Stimulated activated CD8-positive, alpha-beta memory T cell treated with anti-CD3 and anti-CD28 coated beads, Interleukin-4, amount 100 ng/mL, for 4 hours (primary cell): ENCODE measurements at places on chromosomes 3 and 15.

- no peak for DNase-seq
These were observed 43.8 kb downstream of the SPATA16 start for GRCh38 chr3:173096994-173097785.

DNA sequence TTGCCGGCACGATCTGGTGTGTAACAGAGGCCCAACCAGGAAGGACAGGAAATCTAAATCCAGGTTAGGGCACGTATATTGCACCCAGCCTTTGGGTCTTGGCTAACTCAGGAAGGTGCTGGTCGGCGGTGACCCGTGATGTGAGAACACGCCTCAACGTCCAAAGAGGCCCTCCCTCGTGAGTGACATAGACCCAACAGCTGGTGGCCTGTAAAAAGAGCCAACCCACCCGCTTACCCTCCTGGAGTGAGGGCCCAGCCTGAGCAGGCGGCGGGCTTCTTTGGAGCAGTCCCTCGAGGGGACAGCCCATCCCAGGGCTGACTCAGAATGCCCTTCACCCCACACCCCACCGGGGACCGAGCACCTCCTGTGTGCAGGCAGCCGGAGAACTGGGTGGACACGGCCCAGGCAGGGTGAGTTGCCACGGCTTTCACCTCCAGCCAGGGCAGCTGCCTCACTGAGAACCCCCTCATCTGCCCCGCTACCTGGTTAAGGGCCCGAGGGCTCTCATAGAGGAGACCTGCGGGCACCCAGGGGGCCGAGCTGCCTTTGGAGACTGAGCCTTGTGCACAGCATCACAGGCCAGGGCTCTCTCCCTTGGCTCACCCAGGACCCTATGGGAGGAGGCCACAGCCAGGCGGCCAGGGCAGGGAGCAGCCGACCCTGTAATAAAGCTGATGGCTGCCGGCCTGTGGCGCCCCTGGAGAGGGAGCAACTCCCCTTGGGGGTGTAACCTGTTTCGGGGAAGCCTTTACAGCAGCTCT is 41.8 kb downstream of the ZNF710 start:
- DNase-seq, result no peak

- no peak for DNase-seq
These were observed 630 bp downstream of the LXN start for GRCh38 chr3:158671821-158672214.

DNA sequence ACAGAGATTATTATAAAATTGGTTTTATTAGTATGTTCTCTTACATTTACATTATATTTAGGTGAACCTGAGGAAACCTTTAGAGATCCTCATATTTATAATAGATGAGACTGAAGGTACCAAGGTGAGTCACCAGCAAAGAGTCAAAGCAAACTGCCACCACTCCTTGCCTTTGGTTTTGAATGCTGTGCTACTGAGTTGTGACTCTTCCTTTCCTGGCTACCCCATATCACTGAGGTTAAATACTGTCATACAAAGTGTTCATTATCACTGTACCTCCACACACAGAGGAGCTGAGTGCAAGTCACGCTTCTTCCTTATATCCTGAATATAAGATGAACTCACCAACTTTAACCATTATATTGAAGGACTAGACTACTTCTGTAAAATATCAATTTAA is 168.2 kb downstream of the CBLB start:
- no peak for DNase-seq

DNA sequence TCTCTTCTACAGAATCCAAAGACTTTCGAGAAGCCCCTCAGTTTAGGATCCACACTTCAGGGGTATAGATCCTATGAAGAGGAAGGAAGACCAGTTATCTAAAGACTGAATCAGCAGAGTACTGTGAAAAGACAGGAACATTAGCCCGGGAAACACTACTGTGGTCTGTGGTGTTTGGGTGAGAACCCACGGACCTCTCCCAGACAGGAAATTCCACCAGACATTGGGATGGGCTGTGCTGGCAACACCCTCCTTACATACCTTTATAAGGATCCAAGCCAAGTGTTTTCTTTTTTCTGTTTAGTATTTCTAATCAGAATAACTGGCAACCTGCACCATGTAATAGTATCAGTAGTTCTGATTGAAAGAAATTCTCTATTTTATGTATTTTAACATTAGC is 14.1 kb downstream of the TMEM207 start:
- DNase-seq, result no peak

DNA sequence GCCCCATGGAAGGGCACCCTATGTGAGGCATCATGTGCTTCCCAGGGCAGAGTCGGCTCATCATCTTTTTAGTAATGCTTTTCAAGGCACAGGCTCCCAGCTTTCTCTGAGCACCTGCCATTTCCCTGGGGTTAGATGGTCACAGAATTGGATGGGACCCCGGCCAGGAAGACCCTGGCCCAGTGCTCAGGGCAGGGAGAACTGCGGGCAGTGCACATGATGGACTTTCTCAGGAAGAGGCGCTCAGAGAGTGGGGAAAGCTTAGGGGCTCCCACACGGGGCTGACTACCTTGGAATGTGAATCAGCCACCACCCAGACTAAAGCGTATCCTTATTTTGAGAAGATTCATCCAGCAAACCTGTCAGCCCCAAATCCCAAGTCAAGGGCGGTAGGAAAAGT is 16.5 kb upstream of the SKOR1 start:
- no peak for DNase-seq

- no peak for DNase-seq
These were observed 33.9 kb downstream of the FSTL1 start for GRCh38 chr3:120416868-120417267.

DNA sequence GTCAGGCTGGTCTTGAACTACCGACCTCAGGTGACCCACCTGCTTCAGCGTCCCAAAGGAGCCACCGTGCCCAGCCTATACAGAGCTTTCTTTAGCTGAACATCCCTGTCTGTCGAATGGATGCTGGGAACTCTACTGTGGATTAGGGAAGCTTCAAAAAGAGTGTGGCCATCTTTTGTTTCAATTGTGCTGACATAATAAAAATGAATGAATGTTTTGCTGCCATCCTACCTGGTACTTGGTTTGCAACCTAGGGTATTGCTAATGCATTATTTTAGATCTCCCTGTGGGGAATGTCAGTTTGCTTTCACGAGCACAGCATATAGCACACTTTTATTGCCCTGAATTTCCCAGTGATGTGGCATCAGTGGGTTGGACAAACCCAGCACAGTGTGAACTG is 32.3 kb downstream of the CMTM6 start:
- no peak for DNase-seq

DNA sequence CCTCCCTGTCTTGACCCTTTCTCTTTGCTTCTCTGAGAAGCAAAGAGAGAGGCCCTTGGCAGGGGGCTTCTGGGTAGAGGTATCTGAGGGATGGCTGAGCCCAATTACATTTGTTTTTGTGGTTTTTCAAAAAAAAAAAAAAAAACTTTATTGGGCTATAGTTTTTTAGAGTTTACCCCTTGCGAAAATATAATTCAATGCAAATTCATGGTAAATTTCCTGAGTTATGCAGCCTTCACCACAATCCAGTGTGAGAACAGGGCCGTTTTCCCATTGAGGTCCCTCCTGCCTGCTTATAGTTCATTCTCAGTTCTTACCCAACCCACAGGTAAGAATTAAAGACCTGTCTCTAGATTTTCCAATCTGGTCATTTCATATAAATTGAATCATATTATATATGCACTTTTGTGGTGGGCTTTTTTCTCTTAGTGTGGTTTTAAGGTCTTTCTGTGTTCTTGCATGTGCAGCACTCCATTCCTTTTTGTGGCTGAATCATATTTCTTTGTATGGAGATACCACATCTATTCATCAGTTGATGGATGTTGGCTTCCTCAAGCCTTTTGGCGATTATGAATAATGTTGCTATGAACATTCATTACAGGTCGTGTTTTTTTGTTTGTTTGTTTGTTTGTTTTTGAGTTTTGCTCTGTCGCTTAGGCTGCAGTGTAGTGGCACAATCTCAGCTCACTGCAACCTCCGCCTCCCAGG is 2.7 kb downstream of the MCM2 start:
- no peak for DNase-seq

- DNase-seq, result no peak
These were observed 237.1 kb upstream of the CFAP20DC start for GRCh38 chr3:59286791-59287531.

GRCh38 chr3:169009453-169009852 is 654.1 kb downstream of the MECOM start:
- DNase-seq, result no peak

GRCh38 chr15:81633889-81634288 is 259.9 kb upstream of the TMC3 start:
- DNase-seq, result no peak

- no peak for DNase-seq
These were observed 85.4 kb downstream of the MAGI1 start for GRCh38 chr3:65953301-65953812.

DNA sequence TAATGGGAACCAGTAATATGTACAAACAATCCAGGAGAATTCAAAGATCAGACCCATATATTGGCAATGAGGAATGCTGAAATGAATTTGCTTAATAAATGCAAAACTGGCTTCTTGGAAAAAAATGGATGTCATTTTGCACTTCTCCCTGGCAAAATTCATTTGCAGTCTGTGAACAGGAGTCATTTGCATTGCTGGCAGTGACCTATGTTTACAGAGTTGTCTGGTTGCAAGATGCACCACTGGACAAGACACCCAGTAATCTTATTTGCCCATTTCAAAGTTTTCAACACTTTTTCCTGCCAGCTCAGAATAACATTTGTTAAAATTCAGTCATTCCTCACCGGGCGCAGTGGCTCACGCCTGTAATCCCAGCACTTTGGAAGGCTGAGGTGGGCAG is 123.5 kb upstream of the KCNAB1 start:
- no peak for DNase-seq

- no peak for DNase-seq
These were observed 805 bp downstream of the SERPINI1 start for GRCh38 chr3:167736264-167736787.

DNA sequence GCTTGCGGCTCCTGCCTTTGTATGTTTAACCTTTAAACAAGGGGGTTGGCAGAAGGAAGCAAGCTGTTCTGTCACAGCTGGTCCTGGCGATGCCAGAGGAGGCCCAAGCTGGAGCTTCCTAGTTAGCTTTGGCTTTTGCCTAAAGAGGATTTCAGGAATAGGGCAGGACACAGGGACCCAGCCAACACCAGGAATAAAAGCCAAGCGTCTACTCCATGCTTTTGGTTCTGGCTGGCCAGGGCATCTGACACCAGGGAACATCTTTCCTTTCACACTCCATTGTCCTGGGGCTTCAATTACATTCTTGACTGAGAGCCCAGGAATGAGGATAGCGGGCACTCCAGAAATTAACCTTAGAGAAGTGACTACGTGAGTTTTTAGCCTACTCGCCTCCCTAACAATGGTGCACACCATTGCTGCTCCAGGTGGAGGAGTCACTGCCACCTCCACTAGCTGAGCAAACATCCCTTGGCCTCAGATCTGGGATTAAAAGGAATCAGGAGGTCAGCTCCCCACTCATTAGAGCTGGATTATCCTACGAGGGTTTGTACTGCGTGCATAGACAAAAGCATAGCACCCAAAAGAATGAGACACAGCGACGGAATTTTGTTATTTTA is 38.2 kb downstream of the TPM1 start:
- no peak for DNase-seq

GRCh38 chr3:182268711-182269110 is 524.6 kb upstream of the ATP11B start:
- no peak for DNase-seq

DNA sequence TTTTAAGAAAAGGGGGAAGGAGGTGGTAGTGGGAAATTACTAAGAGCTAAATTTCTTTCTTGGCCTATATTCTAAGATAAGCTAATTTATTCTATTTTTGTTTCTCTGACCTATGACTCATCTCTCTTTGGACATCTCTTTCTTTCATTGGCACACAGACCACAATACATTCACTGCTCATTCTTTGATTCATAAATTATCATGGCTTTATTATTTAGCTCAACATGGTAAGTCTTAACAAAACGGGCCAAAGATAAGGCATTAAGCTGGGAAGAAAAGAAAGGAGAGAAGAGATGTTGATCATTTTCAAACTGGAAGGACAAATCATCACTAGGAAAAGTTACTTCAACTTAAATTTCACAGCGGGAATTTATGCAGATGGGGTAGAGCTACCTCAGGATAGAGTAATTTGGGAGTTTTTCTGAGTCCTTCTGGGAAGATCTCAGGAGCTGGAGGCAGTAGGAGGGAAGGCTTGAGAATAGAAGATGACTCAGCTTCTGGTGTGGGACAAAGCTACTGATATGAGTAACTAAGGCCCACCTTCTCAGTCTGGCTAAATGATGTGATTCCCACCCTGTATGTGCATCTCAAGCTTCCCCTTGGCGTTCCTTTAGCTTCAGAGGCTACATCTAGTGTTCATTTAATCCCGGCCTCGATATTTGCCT is 7.5 kb upstream of the ALCAM start:
- no peak for DNase-seq

GRCh38 chr3:177468331-177468730 is 271.0 kb upstream of the TBL1XR1 start:
- DNase-seq, result no peak

DNA sequence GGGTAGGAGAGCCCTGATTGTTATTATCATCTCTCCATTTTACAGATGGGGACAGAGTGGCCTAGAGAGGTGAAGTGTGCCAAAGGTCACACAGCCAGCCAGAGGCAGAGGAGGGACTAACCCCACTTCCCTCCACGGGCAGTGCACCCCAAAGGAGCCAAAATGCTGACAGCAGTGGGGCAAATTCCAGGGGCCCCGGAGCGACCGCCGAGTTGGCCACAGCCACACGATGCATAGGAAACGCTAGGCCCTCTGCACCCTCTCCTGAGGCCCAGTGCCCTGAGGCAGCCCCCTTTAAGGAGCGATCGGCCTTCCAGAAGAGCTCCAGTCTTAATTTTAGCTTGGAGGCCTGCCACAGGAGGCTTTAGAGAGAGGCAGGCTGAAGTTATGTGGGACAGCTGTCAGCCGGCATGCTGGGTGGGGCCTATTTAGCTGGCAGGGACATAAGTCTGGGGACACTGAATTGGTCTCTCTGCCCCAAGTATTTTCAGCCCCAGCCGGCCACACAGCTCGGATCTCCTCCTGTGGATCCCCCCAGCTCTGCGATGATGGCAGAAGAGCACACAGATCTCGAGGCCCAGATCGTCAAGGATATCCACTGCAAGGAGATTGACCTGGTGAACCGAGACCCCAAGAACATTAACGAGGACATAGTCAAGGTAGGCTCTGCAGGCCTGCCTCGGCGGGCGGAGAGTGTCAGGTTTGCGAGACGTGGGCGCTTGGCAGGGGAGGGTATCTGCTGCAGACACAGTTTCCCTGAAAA is at the start of gene CAV3:
Gene CAV3, plus strand, starts transcription at position 471 of the 763 bp plus-strand sequence. Its CDS starts 75 bp downstream, at position 546.
- DNase-seq, result no peak
